ENCODE measurements at places on chromosomes 1 and 21.

GRCh38 chr1:40449684-40450494, at the start of gene ZFP69B:
ZFP69B (plus strand) TSS chr1:40450476; CDS start chr1:40450962, 486 bp downstream.
- peak within 1 kb of the TSS; percentile 29 for H3K4me3 ChIP-seq
- peak within 1 kb of the TSS; percentile 79 for H3K27ac ChIP-seq
- H3K27me3 ChIP-seq = no peaks in the 10 kb centered on the region
- H3K36me3 ChIP-seq = peaks cover 13% of the 10 kb centered on the region

DNA sequence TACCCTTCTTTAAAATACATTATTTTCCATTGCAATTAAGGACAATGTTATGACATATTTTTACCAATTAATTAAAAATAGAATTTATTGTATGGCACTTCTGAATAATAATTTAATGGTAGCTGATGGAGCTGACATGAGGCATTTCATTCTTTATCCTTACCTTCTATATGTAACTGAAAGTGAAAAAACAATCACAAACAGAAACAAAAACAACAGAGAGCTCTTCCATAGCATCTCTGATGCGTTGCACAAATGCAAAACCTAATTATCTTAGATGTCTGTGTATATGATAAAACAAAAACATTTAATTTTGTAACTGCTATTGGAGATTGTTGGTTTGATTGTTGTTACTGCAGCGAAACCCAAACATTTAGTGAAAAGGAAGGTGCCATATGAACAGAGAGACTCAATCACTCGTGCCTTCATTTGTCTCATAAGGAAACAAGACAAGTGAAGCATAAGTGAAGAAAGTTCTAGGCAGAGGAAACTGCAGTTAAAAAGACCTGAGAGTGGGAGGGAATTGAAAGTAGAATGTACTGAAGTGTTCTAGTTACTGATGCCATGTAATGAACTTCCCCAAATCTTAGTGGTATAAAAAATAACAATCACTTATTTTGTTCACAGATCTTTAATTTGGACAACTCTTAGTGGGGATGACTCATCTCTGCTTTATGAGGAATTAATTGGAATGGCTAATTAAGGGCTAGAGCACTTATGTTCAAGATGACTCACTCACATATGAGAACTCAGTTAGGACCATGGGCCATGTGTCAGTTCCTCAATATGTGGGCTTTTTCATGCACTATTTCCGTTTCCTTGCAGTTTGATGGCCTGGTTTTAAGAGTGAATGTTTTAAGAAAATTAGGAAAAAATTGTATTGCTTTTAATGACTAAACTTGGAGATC, 245.0 kb upstream of the OLFM3 start:
- H3K27ac ChIP-seq = no peak overlapping the region
- no peak overlapping the region for H3K4me3 ChIP-seq
- no peaks in the 10 kb centered on the region for H3K36me3 ChIP-seq

- H3K27me3 ChIP-seq = no peaks in the 10 kb centered on the region
- no peak for DNase-seq
- peaks cover 30% of the 10 kb centered on the region for H3K4me1 ChIP-seq
- H3K36me3 ChIP-seq = no peaks in the 10 kb centered on the region
Measured at GRCh38 chr1:25026730-25027450, 96.8 kb upstream of the RUNX3 start.

GRCh38 chr1:66333466-66334199, 200.3 kb upstream of the SGIP1 start:
- no peak overlapping the region for H3K4me3 ChIP-seq
- H3K36me3 ChIP-seq = no peaks in the 10 kb centered on the region
- peaks cover 23% of the 10 kb centered on the region for H3K4me1 ChIP-seq
- H3K27me3 ChIP-seq = peaks cover 24% of the 10 kb centered on the region

- no peaks in the 10 kb centered on the region for H3K27me3 ChIP-seq
- peaks cover 55% of the 10 kb centered on the region for H3K4me1 ChIP-seq
- H3K4me3 ChIP-seq = peak overlapping the region; percentile 79
- H3K27ac ChIP-seq = peak overlapping the region; percentile 66
Measured at GRCh38 chr1:161166669-161167548, 683 bp downstream of the PPOX start.

- no peak for DNase-seq
- no peaks in the 10 kb centered on the region for H3K27me3 ChIP-seq
- peaks cover 100% of the 10 kb centered on the region for H3K4me1 ChIP-seq
- no peaks in the 10 kb centered on the region for H3K36me3 ChIP-seq
- no peak overlapping the region for H3K4me3 ChIP-seq
Measured at GRCh38 chr21:41765973-41766882, 624 bp downstream of the RIPK4 start.

GRCh38 chr1:67316918-67317317, 9.2 kb downstream of the IL12RB2 start:
- no peak for DNase-seq
- H3K27me3 ChIP-seq = peaks cover 6% of the 10 kb centered on the region
- H3K4me3 ChIP-seq = no peak overlapping the region
- no peak overlapping the region for H3K27ac ChIP-seq
- no peaks in the 10 kb centered on the region for H3K4me1 ChIP-seq

GRCh38 chr1:164051782-164052181, 507.2 kb upstream of the PBX1 start:
- H3K27ac ChIP-seq = no peak overlapping the region
- no peaks in the 10 kb centered on the region for H3K4me1 ChIP-seq
- H3K4me3 ChIP-seq = no peak overlapping the region
- no peaks in the 10 kb centered on the region for H3K27me3 ChIP-seq
- no peaks in the 10 kb centered on the region for H3K36me3 ChIP-seq

GRCh38 chr1:94737124-94737998, 82.8 kb upstream of the SLC44A3 start:
- no peak overlapping the region for H3K4me3 ChIP-seq
- H3K27ac ChIP-seq = no peak overlapping the region
- H3K36me3 ChIP-seq = no peaks in the 10 kb centered on the region
- no peak for DNase-seq

GRCh38 chr1:208782186-208782585, 538.0 kb upstream of the PLXNA2 start:
- no peak overlapping the region for H3K4me3 ChIP-seq
- H3K4me1 ChIP-seq = no peaks in the 10 kb centered on the region
- DNase-seq = no peak
- peaks cover 10% of the 10 kb centered on the region for H3K27me3 ChIP-seq
- no peaks in the 10 kb centered on the region for H3K36me3 ChIP-seq

DNA sequence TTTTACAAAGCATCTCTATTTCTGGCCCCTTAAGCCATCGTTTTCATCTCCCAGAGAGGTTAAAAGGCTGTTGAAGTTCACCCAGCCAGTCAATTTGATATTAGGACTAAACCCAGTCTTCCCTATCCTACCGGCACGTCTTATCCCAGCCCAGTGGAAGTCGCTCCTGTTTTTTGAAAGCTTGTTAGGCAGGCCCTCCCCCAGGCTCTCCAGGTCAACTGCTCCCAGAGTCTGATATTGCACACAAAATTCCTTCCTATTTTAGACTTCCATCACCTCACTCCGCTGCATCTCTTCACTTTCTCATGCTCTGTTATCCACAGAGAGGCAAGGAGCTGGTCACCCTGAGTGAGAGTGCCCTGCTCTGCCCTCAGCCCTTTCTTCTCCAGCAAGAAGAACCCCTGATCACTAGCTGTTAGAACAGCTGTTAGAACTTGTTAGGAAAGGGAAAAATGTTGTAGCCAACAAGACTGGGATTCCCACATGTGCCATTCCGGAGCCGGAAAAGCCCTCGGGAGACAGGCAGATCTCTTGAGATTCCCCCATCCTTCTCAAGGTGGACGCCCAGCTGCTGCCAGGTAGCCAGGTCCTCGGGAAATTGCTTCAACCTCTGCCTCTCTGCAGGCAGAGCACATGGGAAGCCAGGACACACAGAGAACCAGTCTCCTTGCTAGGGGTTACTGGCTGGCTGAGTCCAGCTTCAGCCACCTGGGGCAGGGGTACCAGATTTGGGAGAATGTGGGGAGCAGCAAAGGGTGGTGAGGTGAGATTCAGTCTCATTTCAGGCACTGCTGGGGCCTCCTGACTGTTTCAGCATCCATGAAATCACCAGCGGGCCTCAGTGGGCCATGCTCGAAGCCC, 25.7 kb downstream of the PLXNA2 start:
- no peaks in the 10 kb centered on the region for H3K36me3 ChIP-seq
- H3K27ac ChIP-seq = no peak overlapping the region
- no peak for DNase-seq
- H3K4me1 ChIP-seq = no peaks in the 10 kb centered on the region

GRCh38 chr1:114302821-114303220, 149.2 kb upstream of the SYT6 start:
- H3K27me3 ChIP-seq = no peaks in the 10 kb centered on the region
- H3K4me3 ChIP-seq = no peak overlapping the region
- H3K27ac ChIP-seq = no peak overlapping the region

GRCh38 chr1:78722947-78723346, 73.3 kb downstream of the IFI44 start:
- H3K27ac ChIP-seq = no peak overlapping the region
- no peaks in the 10 kb centered on the region for H3K36me3 ChIP-seq
- peaks cover 2% of the 10 kb centered on the region for H3K27me3 ChIP-seq
- no peak overlapping the region for H3K4me3 ChIP-seq

GRCh38 chr1:184643661-184644060, 111.0 kb downstream of the EDEM3 start:
- peaks cover 7% of the 10 kb centered on the region for H3K4me1 ChIP-seq
- DNase-seq = no peak
- no peaks in the 10 kb centered on the region for H3K27me3 ChIP-seq
- H3K36me3 ChIP-seq = no peaks in the 10 kb centered on the region

GRCh38 chr1:2446861-2447260, 29.2 kb upstream of the PLCH2 start:
- H3K4me3 ChIP-seq = no peak overlapping the region
- H3K27ac ChIP-seq = no peak overlapping the region
- no peak for DNase-seq
- H3K4me1 ChIP-seq = no peaks in the 10 kb centered on the region
- H3K36me3 ChIP-seq = no peaks in the 10 kb centered on the region
- no peaks in the 10 kb centered on the region for H3K27me3 ChIP-seq

DNA sequence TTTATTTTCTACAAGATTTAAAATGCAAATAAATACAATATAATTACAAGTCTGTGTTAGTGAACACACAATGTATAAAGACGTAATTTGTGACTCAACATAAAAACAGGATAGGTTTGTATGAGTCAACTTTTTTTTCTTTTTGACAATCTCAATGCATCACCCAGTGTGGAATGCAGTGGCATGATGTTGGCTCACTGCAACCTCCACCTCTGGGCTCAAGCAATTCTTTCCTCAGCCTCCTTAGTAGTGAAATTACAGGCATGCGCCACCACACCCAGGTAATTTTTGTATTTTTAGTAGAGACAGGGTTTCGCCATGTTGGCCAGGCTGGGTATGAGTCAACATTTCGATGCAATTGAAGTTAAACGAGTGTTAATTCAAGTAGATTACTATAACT, 5.9 kb upstream of the SPRR2E start:
- H3K27me3 ChIP-seq = no peaks in the 10 kb centered on the region
- DNase-seq = no peak

GRCh38 chr21:35512346-35512745, 463.2 kb upstream of the RUNX1 start:
- H3K27ac ChIP-seq = no peak overlapping the region
- DNase-seq = no peak
- H3K4me1 ChIP-seq = peaks cover 47% of the 10 kb centered on the region
- H3K4me3 ChIP-seq = no peak overlapping the region
- H3K27me3 ChIP-seq = no peaks in the 10 kb centered on the region

- H3K4me1 ChIP-seq = peaks cover 38% of the 10 kb centered on the region
- peak overlapping the region; percentile 63 for H3K27ac ChIP-seq
- no peaks in the 10 kb centered on the region for H3K27me3 ChIP-seq
- no peak for DNase-seq
- H3K4me3 ChIP-seq = peak overlapping the region; percentile 37
Measured at GRCh38 chr1:86381223-86381622, 14.9 kb downstream of the ODF2L start.

- no peaks in the 10 kb centered on the region for H3K27me3 ChIP-seq
- H3K36me3 ChIP-seq = peaks cover 20% of the 10 kb centered on the region
- H3K27ac ChIP-seq = no peak overlapping the region
- DNase-seq = no peak
- H3K4me1 ChIP-seq = peaks cover 20% of the 10 kb centered on the region
- H3K4me3 ChIP-seq = no peak overlapping the region
Measured at GRCh38 chr1:41742219-41742618, 176.5 kb downstream of the HIVEP3 start.

DNA sequence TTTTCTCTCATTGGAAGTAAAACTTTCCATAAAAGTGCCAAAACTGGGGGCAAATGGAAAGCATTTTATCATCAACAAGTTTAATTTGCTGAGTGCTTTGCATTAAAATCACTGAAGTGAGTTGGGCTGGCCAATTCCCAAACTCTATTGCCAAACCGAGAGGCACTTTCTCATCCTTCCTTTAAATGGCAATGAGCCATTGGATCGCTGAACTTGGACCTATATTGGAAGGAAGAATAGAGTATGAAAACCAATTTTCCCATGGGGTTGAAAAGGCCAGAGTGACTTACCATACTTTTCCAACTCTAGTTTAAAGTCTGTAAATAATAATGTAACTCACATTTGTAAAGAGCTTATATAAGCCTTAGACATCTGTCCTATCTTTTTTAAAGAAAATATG, 189.1 kb upstream of the C1orf87 start:
- no peaks in the 10 kb centered on the region for H3K36me3 ChIP-seq
- H3K27ac ChIP-seq = no peak overlapping the region
- no peaks in the 10 kb centered on the region for H3K4me1 ChIP-seq

GRCh38 chr1:31241321-31241720, 1.6 kb upstream of the NKAIN1 start:
- no peaks in the 10 kb centered on the region for H3K4me1 ChIP-seq
- H3K27ac ChIP-seq = no peak overlapping the region
- no peak overlapping the region for H3K4me3 ChIP-seq

- no peaks in the 10 kb centered on the region for H3K4me1 ChIP-seq
- no peak overlapping the region for H3K4me3 ChIP-seq
- no peaks in the 10 kb centered on the region for H3K27me3 ChIP-seq
- no peaks in the 10 kb centered on the region for H3K36me3 ChIP-seq
- H3K27ac ChIP-seq = no peak overlapping the region
Measured at GRCh38 chr1:39091845-39092645, 65.9 kb downstream of the NDUFS5 start.

DNA sequence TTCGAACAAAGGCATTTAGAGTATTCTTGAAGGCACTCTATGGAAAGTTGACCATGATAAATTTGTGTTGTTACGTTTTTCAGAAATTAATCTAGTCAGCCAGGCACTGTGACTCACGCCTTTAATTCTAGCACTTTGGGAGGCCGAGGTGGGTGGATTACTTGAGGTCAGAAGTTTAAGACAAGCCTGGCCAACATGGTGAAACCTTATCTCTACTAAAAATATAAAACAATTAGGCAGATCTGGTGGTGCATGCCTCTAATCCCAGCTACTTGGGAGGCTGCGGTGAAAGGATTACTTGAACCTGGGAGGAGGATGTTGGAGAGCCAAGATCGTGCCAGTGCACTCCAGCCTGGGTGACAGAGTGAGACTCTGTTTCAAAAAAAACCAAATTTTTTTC, 130.6 kb upstream of the BRINP3 start:
- no peaks in the 10 kb centered on the region for H3K4me1 ChIP-seq
- H3K36me3 ChIP-seq = no peaks in the 10 kb centered on the region
- no peak for DNase-seq
- H3K27ac ChIP-seq = no peak overlapping the region
